ENCODE measurements at places on chromosomes 2 and 18.
A peak's percentile ranks its signal among the peaks of the same experiment; 100 is the strongest.

GRCh38 chr2:146986161-146986560, 858.7 kb upstream of the ACVR2A start:
- DNase-seq, result peak; percentile 30

GRCh38 chr2:213688133-213688532, 403.9 kb downstream of the SPAG16 start:
- DNase-seq, result no peak

DNA sequence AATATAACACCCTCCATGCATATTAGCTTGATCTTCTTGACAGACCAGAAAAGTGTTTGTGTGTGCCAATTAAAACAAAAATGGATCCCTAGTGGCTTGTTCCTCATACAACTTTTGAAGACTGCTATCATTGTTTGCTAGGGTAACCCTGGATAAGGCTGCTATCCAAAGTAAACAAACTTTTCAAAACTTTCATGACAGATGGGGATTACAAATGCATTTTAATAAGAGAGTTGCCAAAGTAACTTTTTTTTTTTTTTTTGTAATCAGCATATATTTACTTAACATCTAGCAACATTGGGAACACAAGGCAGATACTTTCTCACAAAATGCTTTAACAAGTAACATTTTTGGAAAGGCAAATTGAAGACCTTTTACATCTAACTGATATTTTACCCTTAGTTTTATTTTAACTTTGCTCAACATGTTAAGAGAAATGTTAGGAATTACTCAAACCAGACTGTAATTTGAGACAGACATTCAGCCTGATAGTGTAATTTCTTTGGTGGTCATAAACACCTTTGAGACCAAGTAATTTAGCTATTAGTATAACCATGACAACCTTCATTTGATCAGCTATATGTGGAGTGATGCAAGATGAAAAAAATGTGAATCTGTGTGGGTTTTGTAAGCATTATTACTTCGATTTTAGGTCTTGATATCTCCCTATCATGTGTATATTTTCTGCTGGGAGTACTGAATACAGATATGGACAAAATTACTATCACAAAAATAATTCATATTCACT, 300.9 kb downstream of the ARHGAP15 start:
- DNase-seq, result peak; percentile 26

- DNase-seq, result no peak
These were observed 12.4 kb upstream of the INO80C start for GRCh38 chr18:35510076-35510651.

DNA sequence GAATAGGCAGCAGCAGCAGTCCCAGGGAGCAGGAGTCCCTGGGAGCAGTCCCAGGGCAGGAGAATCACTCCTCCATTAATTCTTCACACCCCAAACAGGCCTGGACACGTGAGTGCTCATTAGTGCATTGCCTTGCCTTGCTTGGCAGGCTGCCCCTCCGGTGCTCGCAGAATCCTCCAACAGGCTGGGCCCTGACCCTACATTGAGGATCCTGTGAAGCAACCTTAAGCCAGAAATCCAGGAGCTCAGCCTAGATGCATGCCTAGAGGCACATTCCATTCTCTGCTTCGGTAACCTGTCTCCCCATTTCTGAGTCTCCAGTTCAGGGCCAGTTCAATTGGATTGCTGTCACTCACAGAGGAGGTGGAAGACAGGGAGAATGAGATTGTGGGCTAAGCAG, 97.4 kb upstream of the LRATD1 start:
- DNase-seq, result no peak

- no peak for DNase-seq
These were observed 1730.8 kb upstream of the CELF4 start for GRCh38 chr18:39296293-39296888.

- no peak for DNase-seq
These were observed 196.4 kb downstream of the TNS1 start for GRCh38 chr2:217806482-217806765.

DNA sequence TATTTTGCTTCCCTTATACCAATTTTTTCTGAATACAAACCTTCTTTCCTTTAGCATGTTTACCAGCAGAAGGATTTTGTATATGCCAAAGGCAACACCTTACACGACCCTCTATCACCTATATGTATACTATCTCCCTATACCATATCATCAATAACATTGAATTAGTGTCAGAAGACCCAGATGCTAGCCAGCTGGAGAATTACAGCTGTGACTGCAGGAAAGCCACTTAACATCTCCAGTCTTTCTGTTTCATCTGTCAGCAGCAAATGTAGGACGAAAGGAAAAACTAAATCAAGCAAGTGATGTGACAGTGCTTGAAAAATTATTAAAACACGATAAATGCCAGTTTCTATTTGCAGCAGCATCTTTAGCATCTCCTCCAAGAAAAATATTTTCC, 193.7 kb downstream of the STK39 start:
- DNase-seq, result no peak

GRCh38 chr2:151395509-151396374, 14.0 kb upstream of the RIF1 start:
- DNase-seq, result no peak

- DNase-seq, result peak; percentile 95
These were observed at the start of gene VSNL1 for GRCh38 chr2:17540093-17540812. Gene VSNL1 (plus strand): TSS chr2:17540696. CDS start chr2:17592075, 51,379 bp downstream.

- peak; percentile 67 for DNase-seq
These were observed 4.2 kb upstream of the ODC1 start for GRCh38 chr2:10452312-10452711.

- DNase-seq, result no peak
These were observed 1.7 kb downstream of the RBBP8 start for GRCh38 chr18:22934789-22935188.

DNA sequence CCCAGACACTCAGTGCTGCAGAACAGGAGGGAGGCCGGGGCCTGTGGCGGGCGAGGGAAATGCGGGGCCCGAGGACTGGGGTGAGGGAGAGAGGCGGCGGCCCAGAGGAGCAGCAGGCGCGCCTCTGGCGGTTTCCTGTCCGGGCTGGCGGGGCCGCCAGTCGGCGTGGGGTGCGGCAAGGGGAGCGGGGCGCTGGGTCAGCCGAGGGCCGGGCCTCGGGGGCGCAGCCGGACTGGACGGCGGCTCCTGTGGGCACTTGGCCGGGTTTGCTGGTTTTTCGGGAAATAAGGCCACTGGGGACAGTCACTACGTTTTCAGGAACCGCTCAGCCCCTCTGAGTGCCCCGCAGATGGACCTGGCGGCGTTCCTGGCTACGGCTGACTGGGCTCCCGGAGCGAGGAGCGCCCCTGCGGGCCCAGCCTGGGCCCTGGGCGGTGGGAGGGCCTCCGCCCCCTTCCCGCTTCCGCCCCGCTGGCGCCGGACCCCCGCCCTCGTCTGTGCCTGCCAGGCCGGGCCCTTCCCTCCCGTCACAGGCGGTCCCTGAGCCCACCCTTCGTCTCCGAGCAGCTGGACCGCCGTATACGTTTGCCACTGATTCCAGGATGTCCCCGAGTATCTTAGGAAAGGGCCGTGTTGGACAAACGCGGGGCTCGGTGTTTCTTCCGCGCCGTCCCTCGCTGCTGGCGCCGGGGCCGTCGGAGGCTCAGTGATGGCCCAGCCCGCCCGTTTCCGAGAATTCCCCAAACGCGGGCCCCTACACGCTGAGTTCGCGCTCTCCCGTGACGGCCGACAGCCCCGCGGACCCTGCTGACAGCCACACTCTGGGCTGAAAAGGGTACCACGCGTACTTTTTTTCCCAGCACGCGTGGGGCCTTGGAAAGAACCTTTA, 84.6 kb downstream of the FAM210A start:
- no peak for DNase-seq

DNA sequence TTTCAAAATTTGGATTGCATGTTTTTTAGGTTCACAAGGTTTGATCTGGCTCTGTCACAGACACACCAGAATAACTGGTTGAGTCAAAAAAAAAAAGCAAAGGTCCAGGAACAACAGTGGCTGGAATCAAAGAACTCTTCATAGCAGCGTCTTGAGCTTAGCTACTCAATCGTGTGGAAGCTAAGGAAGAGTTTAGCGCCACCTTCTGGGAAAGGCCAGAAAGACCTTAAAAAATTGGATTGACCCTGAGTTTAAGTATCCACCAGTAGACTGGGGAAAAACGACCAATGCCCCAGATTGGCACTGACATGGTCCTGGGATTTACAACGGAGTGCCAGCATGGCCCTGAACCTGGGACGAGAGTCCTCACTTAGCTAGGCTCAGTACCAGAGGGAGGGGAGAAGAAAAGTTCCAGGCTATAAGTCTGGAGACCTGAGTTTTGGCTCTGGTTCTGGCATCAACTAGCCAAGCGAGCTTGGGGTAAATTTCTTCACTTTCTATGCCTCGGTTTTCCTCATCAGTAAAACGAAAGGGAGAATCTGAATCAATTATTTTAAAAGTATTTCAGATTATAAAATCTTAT, 71.1 kb upstream of the TFCP2L1 start:
- DNase-seq, result peak; percentile 53

- DNase-seq, result no peak
These were observed 91.2 kb downstream of the TWIST2 start for GRCh38 chr2:238939074-238939473.

Data from fibroblast of skin of right biceps (primary cell).